NCI-H2171 (cell line): ENCODE measurements at places on chromosomes 5 and 9.

- DNase-seq: no peak
Observed at GRCh38 chr9:14926941-14927624, 16.9 kb upstream of the FREM1 start.

DNA sequence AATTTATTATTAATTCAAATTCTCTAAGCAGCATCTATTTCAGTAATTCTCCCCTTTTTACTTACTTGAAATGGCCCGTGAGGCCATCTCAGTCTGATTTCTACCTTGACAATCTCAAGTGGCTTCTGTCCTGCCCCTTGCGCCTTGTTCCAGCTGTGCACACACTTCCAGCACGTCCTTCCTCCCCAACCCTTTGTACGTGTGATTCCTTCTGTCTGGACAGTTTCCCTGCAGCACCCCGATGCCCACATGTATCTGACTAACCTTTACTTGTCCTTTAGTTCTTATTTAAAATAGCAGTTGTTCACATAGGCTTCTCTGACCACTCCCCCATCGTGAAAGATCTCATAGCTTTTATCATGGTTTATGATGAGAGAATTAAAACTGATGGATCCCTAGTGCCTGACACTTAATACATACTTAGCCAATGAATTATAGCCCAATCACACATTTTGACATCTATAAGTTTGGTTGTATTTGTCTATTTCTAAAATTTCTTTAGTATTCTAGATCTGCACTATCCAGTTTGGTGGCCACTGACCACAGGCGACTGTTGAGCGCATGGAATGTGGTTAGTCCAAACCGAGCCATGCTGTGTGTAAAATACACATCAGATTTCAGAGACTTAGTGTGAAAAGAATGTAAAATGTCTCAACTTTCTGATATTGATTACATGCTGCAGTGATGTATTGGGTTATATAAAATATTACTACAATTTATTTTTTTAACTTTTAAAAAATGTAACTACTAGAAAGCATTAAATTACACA is 14.3 kb downstream of the ZBTB34 start:
- no peak for DNase-seq

GRCh38 chr5:31066655-31067328 is 126.7 kb upstream of the CDH6 start:
- no peak for DNase-seq

GRCh38 chr5:531749-532315 is 7.6 kb upstream of the SLC9A3 start:
- DNase-seq: no peak

GRCh38 chr9:106310782-106311181 is 552.2 kb upstream of the ZNF462 start:
- DNase-seq: no peak

GRCh38 chr5:164098979-164099378 is 593.6 kb downstream of the MAT2B start:
- no peak for DNase-seq

DNA sequence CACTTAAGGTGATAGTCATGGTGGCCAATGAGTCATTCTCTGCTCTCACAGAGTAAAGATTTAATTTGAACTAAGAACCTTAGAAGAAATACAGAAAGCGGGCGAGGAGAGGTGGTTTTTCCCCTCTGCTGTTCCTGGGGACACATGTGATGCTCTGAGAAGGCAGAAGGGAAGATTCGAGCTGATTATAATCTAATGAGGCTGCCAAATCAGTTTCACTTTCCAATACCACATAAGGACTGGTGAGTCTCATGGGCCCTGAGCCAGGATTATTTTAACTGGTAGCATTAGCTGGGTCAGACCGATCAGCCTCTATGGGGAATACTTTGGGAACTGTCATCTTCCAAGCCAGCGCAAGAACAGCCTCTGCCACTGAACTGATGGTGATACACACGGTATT is 116.5 kb downstream of the SLC1A3 start:
- DNase-seq: no peak

- DNase-seq: no peak
Observed at GRCh38 chr5:107447587-107447986, 223.2 kb downstream of the EFNA5 start.

GRCh38 chr5:108696951-108697715 is 50.6 kb upstream of the FER start:
- DNase-seq: no peak

- no peak for DNase-seq
Observed at GRCh38 chr9:27497883-27498417, 26.1 kb upstream of the IFNK start.

GRCh38 chr5:93926831-93927620 is 185.6 kb upstream of the POU5F2 start:
- DNase-seq: no peak
